NT2/D1 (cell line): ENCODE measurements at places on chromosomes 6 and 20.
A peak's percentile ranks its signal among the peaks of the same experiment; 100 is the strongest.

DNA sequence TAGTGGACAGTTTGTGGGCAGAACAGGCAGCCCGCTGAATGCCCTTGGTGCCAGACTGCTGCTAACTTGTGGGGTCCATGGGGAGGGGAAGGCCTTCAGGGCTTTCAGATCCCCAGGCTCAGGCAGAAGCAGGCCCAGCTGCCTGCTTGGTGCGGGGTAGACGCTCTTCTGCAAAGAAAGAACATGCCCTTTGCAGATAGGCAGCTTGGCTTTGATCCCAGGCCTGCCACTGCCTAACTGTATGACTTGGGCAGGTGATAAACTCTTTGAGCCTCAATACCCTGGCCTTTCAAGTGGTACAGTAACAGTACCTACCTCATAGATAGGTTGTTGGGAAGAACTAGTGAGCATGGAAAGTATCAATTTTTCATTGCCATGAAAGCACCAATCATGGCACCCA lies 28.4 kb downstream of the CHMP4B start:
- no peak for DNase-seq

DNA sequence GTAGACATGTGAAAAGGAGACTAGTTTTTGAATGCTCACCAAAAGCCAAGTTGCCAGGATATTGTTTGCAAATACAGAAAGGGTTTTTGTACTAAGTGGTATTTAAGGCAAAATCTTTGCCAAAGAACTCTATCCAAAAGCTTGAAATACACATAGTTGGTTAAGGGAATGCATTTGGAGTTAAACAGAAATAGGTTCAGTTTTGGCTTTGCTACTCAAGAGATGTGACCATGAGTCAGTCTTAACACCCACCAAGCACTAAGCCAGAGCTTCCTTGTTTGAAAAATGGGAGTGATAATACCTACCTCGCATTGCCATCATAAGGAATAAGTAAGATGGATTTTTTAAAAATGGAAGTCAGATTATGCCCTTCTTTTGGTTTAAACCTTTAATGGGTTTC lies 191.7 kb upstream of the LAMP5 start:
- no peak for DNase-seq

GRCh38 chr20:23601715-23602114 lies 4.0 kb downstream of the CST9 start:
- DNase-seq, result no peak

GRCh38 chr6:152426276-152426675 lies 210.9 kb downstream of the SYNE1 start:
- DNase-seq, result no peak

GRCh38 chr6:145548933-145549648 lies 186.2 kb downstream of the EPM2A start:
- DNase-seq, result no peak

- peak; percentile 9 for DNase-seq
Observed at GRCh38 chr6:45850378-45851033, 165.2 kb downstream of the CLIC5 start.

DNA sequence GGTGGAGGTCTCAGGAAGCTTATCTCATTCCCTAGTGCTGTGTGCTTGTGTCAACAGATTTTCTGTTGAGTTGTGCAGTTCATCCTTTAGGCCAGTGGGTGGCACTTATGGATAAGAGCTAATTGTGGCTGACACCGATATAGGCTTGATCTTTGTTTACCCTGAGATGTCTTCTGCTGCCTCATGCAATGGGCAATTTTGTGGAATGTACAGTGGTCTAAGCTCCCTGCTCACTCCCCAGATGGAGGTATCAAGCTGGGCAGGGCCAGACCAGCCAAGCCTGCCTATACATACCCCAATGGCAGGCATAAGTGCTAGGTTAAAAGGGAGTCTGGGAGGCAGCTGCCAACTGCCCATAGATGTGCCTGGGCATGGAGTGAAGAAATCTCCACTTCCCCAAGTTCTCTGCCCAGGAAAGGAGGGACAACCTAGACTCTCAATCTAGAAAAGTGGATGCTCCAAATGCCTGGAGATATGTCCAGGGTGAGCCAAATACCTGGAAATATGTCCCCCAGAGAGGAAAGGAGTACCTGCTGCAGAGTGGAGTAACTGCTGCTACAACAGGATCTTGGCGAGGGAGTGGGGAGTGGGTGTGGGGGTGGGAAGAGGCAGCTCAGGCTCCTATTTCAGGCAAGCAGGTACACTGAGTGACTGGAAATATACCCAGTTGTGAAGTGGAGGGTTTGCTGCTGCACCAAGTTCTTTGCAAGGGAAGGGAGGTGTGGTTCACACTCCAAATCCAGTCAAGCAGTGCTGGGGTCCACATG lies 53.2 kb upstream of the ARG1 start:
- peak; percentile 44 for DNase-seq

- peak; percentile 35 for DNase-seq
Observed at GRCh38 chr20:22106308-22106938, 401.0 kb downstream of the PAX1 start.

GRCh38 chr20:13068336-13068735 lies 59.6 kb downstream of the SPTLC3 start:
- no peak for DNase-seq

DNA sequence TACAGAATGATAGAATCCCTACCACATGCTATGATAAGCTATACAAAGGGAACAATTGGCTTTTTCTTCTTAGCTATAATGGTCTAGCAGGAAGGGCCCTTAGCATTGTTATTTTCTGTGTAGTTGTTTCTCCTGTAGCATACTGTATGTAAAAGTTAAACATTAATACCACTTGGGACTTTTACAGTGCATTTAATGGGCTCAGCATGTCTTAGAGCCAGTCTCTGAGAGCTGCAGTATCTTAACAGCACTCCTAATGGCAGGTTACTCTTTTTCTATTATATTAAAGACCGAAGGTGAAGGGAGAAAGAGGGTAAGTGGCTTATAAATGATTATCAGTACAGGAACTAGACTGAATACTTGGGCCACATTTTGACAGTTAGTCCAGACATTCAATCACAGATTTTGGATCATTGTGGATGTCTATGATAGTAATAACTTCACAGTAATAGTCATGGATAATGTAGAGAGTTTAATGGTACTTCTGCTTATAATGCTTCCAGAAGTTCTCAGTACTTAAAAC lies 290.7 kb downstream of the PHF3 start:
- no peak for DNase-seq

DNA sequence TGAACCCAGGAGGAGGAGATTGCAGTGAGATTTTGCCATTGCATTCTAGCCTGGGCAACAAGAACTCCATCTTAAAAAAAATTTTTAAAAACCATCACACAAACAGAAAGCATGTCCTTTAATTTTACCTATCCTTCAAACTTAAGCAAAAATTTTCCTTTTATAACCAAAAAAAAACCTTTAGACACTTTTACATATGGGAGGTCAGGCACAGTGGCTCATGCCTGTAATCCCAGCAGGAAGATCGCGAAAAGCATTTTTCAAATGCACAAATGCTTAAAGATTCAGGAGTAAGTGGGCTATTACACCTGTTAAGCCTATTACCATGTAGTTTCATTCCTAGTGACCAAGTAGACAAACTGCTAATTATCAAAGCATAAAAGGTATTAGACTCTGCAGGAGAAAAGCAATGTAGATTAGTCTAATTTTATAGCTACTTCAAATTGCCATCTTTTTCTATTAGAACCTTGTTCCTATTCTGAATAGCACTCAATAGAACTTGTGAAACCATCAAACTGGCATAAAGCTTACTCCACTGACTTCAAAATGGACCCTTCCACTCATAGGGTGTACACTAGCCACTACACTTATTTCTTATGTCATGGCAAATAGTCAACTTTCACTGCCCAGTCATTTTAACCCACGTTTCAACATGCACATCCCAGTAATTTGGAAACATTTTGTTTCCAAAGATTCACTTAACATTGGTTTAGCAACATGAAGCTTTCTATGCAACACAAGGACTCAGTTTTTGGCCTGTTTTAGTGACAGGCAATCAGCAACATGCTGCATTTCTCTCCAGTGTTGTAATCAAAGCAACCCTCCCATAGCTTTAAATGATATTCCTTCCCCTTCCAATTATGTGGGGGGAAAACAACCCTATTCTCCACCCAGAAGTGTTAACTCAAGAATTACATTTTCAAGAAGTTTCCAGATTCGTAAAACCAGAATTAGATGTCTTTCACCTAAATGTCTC lies 4.0 kb downstream of the EEF1A1 start:
- no peak for DNase-seq

GRCh38 chr20:49252556-49253350 lies 25.1 kb downstream of the ZNFX1 start:
- no peak for DNase-seq

DNA sequence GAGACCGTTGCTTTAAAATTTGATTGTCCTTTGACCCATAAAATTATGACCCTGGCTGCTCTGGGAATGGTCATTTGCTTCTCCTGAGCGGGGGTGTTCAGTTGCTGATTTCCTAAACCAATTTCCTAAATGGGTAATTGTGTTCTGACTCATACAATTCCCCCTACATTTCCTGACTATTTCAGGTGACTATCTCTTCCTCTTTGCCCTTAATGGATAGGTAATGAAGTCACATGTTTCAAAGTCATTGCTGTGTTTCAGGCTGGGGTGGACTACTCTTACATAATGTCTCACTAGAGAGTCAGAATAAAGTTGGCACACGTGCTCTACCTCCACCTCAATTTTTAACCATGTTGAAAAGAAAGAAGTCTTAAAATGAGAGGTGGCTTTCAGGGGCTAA lies 109.8 kb downstream of the DOK5 start:
- DNase-seq, result no peak

DNA sequence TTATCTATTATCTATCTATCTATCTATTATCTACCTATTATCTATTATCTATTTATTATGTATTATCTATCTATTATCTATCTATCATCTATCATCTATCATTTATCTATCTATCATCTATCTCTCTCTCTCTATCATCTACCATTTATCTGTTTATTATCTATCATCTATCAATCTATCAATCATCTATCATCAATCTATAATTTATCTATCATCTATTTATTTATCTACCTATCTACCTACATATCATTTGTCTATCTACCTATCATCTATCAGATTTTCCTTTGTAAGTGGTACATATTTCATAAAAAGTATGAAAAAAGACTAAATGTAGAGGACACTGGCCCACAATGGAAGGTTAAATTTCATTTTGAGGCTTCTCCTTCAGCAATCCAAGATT lies 212.1 kb upstream of the EXOC2 start:
- no peak for DNase-seq

DNA sequence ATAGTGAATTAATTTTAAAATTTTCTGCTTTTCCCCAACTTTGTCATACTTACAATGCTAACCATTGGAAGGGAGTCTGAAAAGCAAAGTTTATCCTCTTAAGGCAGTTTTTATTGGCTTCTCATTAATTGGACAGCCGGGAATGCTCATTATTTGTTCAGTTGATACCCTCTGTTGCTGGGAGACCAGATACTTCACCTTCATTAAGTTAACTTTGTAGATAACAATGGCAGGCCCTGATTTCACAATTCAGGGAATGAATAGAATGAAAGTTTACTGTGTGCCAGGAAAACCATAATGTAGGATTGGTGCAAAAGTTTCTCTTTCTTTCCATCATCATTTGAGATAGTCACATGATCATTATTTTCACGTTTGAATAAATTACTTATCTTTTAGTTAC lies 49.0 kb downstream of the COL19A1 start:
- no peak for DNase-seq

GRCh38 chr20:9103955-9104354 lies 35.1 kb downstream of the PLCB4 start:
- DNase-seq, result no peak

GRCh38 chr6:158909938-158910337 lies 90.1 kb downstream of the RSPH3 start:
- DNase-seq, result peak; percentile 33

DNA sequence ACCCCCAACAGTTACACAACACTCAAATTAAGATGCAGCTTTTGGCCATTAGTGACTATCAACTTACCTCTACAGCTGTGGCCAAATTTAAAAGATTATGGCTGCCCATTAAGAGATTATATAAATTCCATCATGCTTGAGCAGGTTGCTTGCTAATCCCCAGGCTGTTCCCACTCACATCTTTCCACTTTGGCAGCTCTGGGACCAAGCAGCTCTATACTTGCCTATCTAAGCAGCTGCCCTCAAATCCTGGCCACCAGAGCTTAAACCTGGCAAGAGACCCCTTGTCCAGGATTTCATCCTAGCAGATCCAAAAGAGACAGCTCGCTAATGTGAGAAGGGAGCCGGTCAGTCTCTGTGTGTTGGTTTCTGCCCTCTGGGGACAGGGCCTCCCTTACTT lies 127.9 kb downstream of the SLC23A2 start:
- DNase-seq, result no peak

- no peak for DNase-seq
Observed at GRCh38 chr20:63951398-63952209, 4.6 kb downstream of the UCKL1 start.

DNA sequence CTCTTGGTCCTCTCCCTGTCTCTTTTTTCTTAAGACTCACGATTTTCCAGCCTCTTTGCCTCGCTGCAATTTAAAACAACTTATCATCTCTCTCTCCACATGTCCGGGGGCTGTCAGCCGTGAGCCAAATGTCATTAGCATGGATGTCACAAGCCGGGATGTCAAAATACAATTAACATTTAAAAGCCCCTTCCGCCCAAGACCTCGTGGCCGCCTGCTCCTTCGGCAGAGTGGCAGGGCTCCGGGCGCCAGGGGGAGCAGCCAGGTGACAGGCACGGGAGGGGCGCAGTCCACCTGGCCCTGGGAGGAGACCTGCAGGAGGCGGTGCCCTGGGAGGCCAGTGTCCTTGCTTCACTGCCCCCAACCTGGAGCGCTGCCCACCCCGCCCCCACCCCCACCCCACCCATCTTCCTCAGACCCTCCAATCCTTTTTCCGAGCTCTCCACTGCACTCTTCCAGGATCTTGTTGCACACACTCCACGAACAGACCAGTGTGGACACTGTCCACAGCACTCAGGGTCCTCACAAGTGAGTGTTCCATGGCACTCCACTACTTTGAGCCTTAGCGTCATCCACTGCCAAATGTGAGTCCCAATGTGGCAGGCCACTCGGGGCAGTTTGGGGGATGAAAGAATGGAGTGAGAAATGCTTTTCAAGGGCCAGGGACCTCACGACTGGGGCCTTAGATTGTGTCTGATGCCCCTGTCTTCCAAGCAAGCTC lies 5.6 kb upstream of the GRM4 start:
- no peak for DNase-seq

DNA sequence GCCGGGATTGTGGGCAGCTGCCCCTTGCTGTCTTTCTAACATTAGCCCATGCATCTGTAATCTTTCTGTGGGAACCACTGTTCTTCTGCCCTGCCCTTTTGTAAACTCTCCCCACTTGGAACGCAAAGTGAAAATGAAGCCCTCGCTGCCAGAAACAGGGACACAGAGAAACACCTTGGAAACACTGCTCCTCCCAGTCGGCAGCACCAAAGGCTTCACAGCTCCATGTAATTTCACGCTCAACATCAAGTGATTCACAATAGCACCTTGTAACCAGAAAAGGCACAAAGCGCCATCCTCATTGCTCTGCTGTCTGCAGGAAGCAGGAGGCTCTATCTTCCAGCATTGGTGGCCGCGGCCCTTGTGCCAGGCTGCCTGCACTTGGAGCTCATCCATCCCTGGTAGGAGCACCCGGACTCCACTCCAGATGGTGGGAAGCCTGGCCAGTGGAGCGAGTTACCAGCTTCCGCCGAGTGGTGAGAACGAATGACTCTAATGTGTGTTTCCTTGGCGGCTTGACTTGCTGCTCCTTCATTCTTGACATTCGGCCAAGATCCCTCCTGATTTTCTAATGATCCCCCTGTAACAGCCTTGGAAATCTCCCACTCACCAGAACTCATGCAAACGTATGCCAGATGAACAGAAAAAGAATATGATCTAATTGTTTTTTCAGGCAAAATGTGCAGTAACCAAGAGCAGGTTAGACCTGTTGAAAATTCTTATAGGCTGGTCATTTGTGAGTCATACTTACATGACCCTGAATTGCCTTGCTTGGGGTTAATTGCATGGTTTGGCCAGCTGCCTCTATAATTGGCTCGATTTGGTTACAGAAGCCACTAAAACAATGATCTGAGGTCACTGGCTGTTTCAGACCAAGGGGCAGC lies 169.1 kb upstream of the CDYL start:
- DNase-seq, result no peak
